ENCODE measurements at places on chromosomes 5 and 9.
A peak's percentile ranks its signal among the peaks of the same experiment; 100 is the strongest.

- H3K4me3 ChIP-seq: no peak overlapping the region
- H3K4me1 ChIP-seq: no peaks in the 10 kb centered on the region
- DNase-seq: no peak
- peaks cover 5% of the 10 kb centered on the region for H3K27me3 ChIP-seq
These were observed 70.8 kb upstream of the EGFLAM start for GRCh38 chr5:38187532-38187931.

GRCh38 chr5:10627160-10627701 is 63.4 kb downstream of the ANKRD33B start:
- peak overlapping the region; percentile 79 for H3K27ac ChIP-seq
- peaks cover 55% of the 10 kb centered on the region for H3K4me1 ChIP-seq
- peaks cover 2% of the 10 kb centered on the region for H3K27me3 ChIP-seq
- peak overlapping the region; percentile 79 for H3K4me3 ChIP-seq
- peak; percentile 40 for DNase-seq

DNA sequence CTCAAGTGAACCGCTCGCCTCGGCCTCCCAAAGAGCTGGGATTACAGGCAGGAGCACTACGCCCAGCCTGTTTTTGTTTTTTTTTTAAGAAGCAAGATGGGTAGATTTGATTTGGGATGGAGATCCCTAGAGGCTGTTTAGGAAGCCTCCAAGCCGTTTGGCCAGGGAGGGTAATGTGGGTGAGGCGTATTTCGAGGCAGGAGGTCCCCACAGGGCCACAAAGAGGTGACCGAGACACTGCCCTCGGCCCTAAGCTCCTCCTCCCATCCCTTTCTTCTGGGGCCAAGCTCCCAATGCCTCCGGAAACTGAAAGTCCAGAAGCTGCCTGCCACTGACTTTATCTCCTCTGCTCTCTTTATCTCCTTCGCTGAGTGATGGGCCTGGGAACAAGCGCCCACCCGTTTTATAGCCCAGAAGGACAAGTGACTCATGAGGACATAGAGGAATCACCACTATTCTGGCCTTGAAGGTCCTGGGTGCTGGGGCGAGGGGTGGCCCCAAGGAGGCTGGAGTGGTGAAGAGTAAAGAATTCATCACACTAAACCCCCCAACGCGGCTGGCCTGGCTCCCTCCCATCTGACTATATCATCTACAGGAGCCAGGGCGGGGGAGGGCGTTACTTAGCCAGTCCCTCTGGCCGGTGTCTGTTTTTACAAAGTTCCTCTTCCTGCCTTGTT is 2.0 kb upstream of the RALGDS start:
- H3K4me3 ChIP-seq: no peak overlapping the region
- peak overlapping the region; percentile 62 for H3K27ac ChIP-seq
- no peaks in the 10 kb centered on the region for H3K27me3 ChIP-seq

DNA sequence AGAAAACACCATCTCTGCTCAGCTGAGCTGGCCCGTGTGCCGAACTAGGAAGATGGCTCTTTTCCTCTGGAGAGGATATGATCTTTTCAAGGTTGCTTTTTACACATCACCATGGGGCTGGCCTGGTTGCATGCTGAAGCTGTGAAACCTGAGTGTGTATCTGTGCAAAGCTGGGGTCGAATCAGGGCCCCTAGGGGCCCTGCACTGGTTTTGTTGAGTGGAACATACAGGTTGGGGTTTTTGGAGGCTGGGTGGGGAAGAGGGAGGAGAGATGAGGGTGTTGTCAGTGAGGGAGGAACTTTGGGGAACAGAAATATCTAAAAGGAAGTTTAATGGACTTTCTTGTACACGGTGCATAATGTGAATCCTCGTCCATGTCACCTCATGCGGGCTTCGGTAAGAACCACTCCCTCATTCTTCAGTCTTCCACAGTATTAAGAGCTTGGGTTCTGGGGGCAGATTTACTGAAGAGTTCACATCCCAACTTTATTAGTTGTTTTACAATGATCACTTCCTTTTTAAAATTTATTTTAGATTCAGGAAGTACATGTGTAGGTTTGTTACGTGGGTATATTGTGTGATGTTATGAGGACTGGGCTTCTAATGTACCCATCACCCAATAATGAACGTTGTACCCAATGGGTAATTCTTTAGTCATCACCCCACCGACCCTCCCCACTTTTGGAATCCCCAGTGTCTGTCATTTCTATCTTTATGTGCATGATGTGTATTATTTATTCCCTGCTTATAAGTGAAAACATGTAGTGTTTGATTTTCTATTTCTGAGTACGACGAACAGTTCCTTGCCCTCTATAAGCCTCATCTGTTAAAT is 238.2 kb downstream of the NR3C1 start:
- no peak overlapping the region for H3K4me3 ChIP-seq
- no peaks in the 10 kb centered on the region for H3K4me1 ChIP-seq
- peaks cover 13% of the 10 kb centered on the region for H3K36me3 ChIP-seq
- DNase-seq: no peak

GRCh38 chr5:111278858-111279504 is 54.8 kb downstream of the CAMK4 start:
- peaks cover 2% of the 10 kb centered on the region for H3K36me3 ChIP-seq
- H3K4me1 ChIP-seq: peaks cover 64% of the 10 kb centered on the region
- peak; percentile 89 for DNase-seq
- H3K27me3 ChIP-seq: no peaks in the 10 kb centered on the region
- H3K27ac ChIP-seq: peak overlapping the region; percentile 68

GRCh38 chr5:980966-981365 is 27.6 kb upstream of the NKD2 start:
- no peak overlapping the region for H3K27ac ChIP-seq
- peaks cover 16% of the 10 kb centered on the region for H3K27me3 ChIP-seq
- no peak for DNase-seq
- no peak overlapping the region for H3K4me3 ChIP-seq
- H3K4me1 ChIP-seq: peaks cover 2% of the 10 kb centered on the region

- no peak for DNase-seq
- peak overlapping the region; percentile 85 for H3K27ac ChIP-seq
- no peak overlapping the region for H3K4me3 ChIP-seq
- H3K4me1 ChIP-seq: peaks cover 64% of the 10 kb centered on the region
These were observed 30.8 kb upstream of the SUSD3 start for GRCh38 chr9:93027750-93028149.

GRCh38 chr9:136387217-136387616 is 12.8 kb downstream of the SNAPC4 start:
- peaks cover 23% of the 10 kb centered on the region for H3K4me1 ChIP-seq
- no peaks in the 10 kb centered on the region for H3K27me3 ChIP-seq
- DNase-seq: no peak
- no peak overlapping the region for H3K27ac ChIP-seq
- peaks cover 61% of the 10 kb centered on the region for H3K36me3 ChIP-seq
- no peak overlapping the region for H3K4me3 ChIP-seq

- no peak overlapping the region for H3K27ac ChIP-seq
- peak overlapping the region; percentile 75 for H3K4me3 ChIP-seq
- H3K4me1 ChIP-seq: peaks cover 3% of the 10 kb centered on the region
- peaks cover 40% of the 10 kb centered on the region for H3K27me3 ChIP-seq
These were observed 157.0 kb upstream of the RASEF start for GRCh38 chr9:83219924-83220438.

DNA sequence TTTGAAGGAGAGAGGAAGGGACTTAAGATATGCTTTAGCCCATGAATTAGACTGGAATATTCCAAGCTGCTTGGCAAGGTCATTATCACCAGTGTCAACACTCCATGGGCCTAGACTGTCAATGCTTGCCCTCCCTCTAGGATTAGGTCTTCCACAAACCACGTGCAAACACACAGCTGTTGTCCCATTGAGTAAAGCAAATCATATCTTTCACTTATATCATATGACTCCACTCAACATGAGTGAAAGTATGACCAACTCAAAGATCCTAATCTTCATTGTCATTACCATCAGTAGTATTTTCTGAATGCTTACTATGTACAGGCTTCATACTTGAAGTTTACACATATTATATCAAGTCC is 57.0 kb upstream of the GRAMD2B start:
- H3K4me1 ChIP-seq: peaks cover 3% of the 10 kb centered on the region
- H3K4me3 ChIP-seq: no peak overlapping the region
- H3K27me3 ChIP-seq: no peaks in the 10 kb centered on the region
- no peaks in the 10 kb centered on the region for H3K36me3 ChIP-seq

DNA sequence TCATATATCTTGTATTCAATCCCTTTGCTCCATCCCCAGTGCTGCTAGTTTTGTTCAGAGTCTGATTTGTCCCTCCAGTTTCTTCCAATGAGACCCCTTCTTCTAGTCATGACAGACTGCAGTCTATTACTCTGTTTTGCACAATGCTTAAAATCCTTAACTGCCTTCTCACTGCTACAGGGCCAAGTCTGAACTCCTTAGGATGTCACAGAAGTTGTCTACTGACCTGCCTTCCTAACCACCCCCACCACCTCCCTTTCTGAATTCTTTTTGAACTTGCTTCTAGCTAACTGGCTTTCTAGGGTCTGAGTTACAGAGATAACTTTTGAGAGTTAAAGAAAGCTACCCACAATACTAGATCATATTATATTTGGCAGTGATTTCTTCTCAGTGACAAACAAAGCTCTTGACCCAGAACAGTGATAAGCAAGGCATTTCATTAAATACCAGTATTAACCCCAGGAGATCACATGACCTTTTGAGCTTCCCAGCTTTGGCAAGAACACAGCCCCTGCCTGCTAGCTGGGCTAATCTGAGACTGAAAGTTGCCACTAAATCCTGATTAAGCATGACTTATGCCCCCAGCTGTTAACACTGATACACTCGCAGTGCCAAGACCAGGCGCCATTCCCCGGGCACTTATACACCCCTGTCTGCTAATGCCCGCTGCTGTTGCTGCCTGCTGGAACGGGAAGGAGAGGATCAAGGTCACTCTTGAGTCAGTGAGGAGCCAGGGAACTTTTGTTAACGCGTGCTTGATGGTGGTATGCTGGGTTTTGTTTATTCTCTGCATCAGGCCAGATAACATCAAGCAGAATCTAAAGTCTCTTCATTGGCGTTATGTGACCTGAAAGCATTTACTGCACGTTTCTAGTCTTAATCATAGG is 36.4 kb upstream of the ADAMTSL1 start:
- peaks cover 29% of the 10 kb centered on the region for H3K27me3 ChIP-seq
- no peak overlapping the region for H3K4me3 ChIP-seq
- H3K27ac ChIP-seq: no peak overlapping the region

DNA sequence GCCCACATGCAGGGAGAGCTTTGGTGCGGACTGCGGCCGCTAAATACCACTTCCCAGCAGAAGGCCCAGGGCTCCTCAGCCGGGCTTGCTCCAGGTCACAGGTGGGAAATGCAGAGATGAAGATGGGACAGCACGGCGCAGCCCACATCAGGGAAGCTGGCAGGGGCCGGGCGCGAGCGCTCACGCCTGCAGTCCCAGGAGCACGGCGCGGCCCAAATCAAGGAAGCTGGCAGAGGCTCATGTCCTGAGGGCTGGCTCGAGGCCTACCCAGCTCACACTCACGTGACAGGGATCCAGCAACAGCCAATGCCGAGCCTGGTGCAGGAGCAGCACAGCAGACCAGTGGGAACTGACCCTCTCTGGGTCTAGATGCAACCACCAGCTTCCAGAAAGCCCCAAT is 16.3 kb downstream of the LPCAT1 start:
- H3K36me3 ChIP-seq: peaks cover 6% of the 10 kb centered on the region
- peaks cover 32% of the 10 kb centered on the region for H3K4me1 ChIP-seq
- H3K27me3 ChIP-seq: no peaks in the 10 kb centered on the region
- no peak overlapping the region for H3K27ac ChIP-seq
- no peak for DNase-seq

DNA sequence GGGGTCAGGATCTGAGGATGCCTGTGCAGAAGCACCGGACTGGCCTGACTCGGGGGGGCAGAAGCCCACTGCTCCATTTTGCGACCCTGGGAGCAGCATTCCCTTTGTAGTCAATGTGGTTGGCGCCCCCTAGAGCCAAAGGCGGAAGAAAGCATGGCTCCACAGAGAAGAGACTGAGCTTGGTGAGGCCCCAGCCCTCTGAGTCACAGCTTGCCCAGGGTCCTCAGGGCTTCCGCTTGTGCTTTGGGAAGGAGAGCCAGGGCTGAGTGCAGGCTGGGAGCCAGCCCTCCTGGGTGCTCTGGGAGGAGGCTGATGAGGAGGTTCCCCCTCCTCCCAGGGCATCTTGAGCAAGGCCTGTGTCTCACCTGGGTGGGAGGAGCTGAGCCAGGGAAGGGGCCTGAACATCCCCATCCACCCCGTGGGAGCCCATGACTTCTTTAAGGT is 5.5 kb upstream of the AQP3 start:
- H3K4me3 ChIP-seq: no peak overlapping the region
- no peaks in the 10 kb centered on the region for H3K27me3 ChIP-seq
- H3K4me1 ChIP-seq: peaks cover 59% of the 10 kb centered on the region
- no peak overlapping the region for H3K27ac ChIP-seq
- peak; percentile 75 for DNase-seq
- no peaks in the 10 kb centered on the region for H3K36me3 ChIP-seq

DNA sequence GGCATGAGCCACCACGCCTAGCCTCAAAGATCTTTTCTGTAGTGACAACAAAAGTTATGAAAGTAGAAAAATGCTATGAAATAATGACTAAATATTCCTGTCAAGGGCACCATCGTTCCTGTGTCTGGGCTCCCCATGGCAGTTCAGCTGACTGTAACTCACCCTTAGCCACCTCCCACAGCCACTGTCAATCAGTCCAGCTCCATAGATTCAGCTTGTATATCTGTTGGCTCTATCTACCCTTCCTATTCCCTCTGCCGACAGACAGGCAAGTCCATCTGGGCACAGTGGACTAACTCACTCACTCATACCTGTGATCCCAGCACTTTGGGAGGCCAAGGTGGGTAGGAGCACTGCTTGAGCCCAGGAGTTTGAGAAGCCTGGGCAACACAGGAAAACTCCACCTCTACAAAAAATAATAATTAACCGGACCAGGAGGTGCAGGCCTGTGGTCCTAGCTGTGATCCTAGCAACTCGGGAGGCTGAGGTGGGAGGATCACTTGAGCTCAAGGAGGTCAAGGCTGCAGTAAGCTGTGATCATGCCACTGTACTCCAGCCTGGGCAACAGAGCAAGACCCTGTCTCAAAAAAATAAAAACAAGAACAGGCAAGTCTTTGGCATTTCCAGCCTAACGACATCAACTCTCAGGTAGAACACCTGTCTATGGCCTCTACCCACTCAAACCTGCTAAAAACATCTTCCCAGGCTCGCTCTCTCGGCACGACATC is 6.2 kb downstream of the CAMSAP1 start:
- no peaks in the 10 kb centered on the region for H3K27me3 ChIP-seq
- DNase-seq: no peak
- H3K27ac ChIP-seq: no peak overlapping the region
- H3K4me1 ChIP-seq: peaks cover 63% of the 10 kb centered on the region

- H3K27ac ChIP-seq: no peak overlapping the region
- no peak overlapping the region for H3K4me3 ChIP-seq
- no peaks in the 10 kb centered on the region for H3K4me1 ChIP-seq
These were observed 62.6 kb upstream of the HAND1 start for GRCh38 chr5:154540600-154540999.

DNA sequence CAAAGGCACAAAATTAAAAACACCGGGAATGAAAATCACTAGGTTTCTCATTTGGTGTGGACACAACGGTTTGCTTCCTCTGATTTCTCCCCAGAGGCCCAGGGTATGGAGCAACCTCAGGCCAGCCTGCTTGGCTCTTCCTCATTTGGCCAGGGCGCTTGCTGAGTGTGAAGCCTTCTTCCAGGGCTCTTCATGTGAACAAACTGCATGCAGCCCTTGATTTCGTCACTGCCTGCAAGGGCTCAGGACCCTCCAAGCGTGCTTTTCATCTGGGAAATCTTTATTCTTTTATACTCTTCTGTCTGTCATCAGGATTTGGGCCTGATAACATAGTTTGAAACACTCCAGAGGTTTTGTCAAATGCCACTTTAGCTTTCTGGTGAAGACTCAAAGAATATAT is 122.6 kb upstream of the KLF4 start:
- H3K4me3 ChIP-seq: no peak overlapping the region
- no peak overlapping the region for H3K27ac ChIP-seq
- no peaks in the 10 kb centered on the region for H3K27me3 ChIP-seq
- DNase-seq: no peak
- H3K36me3 ChIP-seq: no peaks in the 10 kb centered on the region
- no peaks in the 10 kb centered on the region for H3K4me1 ChIP-seq

Data from activated naive CD8-positive, alpha-beta T cell treated with anti-CD3 and anti-CD28 coated beads, Interleukin-2, amount 50 U/mL, for 24 hours (primary cell).